Choroid plexus epithelial cell (primary cell): ENCODE measurements at places on chromosomes 13 and 19.

GRCh38 chr19:54653181-54653809 is 9.5 kb upstream of the LILRB4 start:
- DNase-seq = peak; percentile 52

GRCh38 chr13:99269627-99270241 is 11.6 kb upstream of the GPR18 start:
- DNase-seq = peak; percentile 87

- DNase-seq = no peak
Measured at GRCh38 chr19:47021536-47022139, 2.0 kb downstream of the NPAS1 start.

- no peak for DNase-seq
Measured at GRCh38 chr19:435707-436412, 25.0 kb downstream of the SHC2 start.

DNA sequence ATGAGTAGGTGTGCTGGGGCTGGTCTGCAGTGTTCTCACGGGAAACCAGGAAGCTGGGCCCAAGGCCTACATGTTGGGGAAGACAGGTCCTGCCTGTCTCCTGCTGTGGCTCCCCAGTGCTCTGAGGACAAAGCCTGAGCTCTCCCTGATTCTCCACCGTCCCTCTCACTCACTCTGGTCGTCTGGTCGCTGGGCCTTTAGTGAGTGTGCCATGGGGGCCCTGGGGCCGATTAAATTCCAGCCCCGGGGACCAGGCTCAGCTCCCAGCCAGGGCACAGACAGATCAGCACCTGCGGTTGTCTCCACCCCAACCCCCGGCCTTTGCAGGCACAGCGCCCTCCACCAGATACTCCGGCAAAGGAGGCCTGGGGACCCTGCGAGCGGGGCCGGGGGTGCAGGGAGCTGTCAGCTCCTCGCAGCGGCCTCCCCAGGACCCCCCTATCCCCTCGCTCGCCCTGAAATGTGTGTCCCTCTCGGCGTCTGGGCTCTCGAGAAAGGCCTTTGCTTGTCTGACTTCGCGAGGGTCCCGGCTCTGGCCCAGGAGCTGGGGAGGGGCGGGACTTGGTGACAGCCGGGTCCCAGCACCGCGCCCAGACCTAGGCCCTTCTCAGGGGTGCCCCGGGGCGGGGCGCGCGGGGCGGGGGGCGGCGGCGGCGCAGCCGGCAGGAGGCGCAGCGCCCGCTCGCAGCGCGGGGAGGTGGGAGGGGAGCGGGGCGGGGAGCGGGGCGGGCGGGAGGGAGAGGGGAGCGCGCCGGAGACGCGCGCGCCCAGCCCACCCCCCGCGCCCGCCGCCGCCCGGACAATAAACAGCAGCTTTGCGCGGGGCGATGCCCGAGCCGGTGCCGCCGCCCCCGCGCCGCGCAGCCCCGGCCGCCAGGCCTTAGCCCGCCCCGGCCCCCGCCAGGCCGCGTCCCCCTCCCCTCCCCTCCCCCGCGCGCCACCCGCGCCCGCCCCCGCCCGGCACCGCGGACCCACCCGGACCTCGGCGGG is at the start of gene PALM:
PALM (plus strand) TSS at position 782 of the 990 bp plus-strand sequence. CDS start 212 bp downstream, outside the sequence.
- no peak for DNase-seq

- DNase-seq = no peak
Measured at GRCh38 chr19:3516675-3517207, 10.6 kb downstream of the FZR1 start.

DNA sequence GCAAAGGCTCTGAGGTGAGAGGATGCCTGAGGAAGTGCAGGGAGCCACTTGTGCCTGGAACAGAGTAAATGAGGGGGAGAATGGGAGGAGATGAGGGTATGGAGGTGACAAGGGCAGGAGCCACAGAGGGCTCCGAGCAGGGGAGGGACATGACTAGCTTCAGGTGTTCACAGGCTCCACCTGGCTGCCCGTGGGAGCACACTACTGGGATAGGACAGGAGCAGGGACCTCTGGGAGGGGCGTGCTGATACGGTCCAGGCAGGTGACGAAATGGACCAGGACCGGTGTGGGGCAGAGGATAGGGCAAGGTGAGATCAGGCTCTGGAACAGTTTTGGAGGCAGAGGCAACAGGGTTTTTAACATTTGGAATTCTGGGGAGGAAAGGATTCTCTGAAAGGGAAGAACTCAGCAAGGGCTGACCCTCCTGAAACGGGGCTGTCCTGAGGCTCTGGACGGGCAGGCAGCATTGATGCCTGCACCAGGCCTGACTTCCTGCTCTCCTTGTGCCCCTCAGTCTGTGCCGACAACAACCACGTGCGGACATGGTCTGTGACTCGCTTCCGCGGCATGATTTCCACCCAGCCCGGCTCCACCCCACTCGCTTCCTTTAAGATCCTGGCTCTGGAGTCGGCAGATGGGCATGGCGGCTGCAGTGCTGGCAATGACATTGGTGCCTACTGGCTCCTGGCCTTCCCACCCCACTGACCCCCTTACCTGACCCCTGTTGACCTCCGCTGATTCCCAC is 11.6 kb downstream of the SHKBP1 start:
- peak; percentile 42 for DNase-seq

GRCh38 chr13:102678339-102679107 is 16.3 kb downstream of the METTL21C start:
- no peak for DNase-seq

DNA sequence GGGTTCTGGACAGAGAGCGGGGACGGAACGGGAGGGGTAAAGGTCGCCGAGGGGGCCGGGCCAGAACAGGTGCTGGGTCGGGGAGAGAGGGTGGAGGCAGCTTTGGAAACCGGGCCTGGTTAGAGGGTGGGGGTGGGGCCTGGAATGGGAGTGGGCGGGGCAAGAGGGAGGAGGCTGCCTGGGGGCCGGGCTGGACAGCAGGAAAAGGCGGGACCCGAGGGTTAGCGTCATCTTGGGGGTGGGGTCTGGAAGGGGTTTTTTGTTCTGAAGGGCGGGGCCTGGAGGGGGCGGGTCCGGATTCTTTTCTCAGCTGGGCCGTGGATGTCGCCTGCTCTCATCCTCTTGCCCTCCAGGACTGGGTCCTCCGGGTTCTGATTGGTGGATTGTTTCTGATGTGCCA is 4.3 kb upstream of the ZNF813 start:
- DNase-seq = peak; percentile 28

DNA sequence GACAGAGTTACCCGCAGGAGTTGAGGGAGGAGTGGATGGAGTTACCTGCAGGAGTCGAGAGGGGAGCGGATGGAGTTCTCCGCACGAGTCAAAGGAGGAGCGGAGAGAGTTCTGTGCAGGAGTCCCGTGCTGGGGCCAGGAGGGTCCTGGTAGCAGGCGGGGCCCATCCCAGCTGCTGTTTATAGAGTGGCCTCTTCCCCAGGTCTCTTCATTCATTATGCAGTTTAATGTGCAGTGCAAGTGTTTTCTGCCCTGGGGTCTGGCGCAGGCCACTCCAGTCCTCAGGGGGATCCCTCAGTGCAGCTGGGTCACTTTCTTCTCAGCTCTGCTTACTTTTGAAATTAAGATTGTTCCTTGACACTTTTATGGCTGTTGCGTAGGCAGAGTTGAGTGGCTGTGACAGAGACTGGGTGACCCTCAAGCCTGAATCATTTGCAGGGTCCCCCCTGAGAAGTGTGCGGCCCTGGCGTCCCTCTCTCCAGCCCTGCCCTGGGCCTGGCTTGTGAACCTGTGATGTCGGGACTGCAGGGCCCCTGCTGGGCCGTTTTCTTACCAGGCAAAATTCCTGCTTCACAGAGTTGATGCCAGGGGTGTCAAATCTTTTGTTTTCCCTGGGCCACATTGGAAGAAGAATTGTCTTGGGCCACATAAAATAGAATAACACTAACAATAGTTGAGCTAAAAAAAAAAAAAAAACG is 17.9 kb downstream of the TFDP1 start:
- no peak for DNase-seq

GRCh38 chr19:45451131-45451849 is 16.5 kb upstream of the FOSB start:
- peak; percentile 88 for DNase-seq

- peak; percentile 74 for DNase-seq
Measured at GRCh38 chr13:72458701-72459100, 268.7 kb downstream of the MZT1 start.

- no peak for DNase-seq
Measured at GRCh38 chr13:32254916-32255723, 60.0 kb downstream of the ZAR1L start.

- DNase-seq = no peak
Measured at GRCh38 chr13:73304442-73304841, 245.6 kb downstream of the KLF5 start.

- no peak for DNase-seq
Measured at GRCh38 chr13:34139660-34140227, 321.8 kb downstream of the RFC3 start.

DNA sequence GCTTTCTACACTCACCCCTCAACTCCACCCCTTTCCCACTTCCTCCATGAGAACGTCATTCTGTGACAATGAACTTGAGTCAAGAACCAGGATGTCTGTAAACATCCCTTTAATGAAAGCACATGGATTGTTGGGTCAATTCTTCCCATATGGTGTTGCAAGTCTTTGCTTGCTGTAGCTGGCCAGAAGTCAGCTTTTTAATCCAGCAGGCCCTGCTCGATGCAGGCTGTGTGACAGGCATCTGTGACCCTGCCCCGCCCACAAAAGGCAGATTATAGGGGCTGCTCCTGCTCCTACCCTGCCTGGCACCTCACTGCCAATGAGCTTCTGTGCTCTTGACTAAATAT is 78.0 kb downstream of the STARD13 start:
- peak; percentile 94 for DNase-seq

- peak; percentile 98 for DNase-seq
Measured at GRCh38 chr19:46788262-46788967, at the start of gene SLC1A5. SLC1A5 (minus strand) TSS chr19:46788594; CDS start chr19:46787965, 629 bp downstream.

DNA sequence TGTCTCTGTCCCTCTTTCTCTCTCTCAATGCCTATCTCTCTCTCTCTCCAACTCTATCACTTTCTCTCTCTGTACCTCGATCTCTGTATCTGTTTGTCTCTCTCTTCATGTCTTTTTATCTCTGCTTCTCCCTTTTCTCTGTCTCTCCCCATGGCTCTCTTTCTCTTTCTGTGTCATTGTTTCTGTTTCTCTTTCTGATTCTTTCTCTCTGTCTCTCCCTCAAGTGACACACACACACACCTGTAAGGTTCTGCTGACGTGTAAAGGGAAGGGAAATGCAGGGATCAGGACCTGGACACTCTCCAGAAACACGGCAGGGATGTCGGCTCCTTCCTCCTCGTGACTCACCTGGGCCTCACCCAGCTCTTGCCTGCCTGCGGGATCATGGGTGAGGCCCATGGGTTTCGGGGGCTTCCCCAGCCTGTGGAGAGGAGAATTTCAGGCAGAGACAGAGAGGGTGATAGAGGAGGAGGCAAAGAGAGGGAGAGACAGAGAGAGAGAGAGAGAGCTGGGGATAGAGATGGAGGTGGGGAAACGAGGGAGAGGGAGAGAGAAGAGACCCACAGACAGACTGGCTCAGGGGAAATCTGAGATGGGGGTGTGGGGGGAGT is 5.4 kb upstream of the PLAUR start:
- DNase-seq = peak; percentile 53

DNA sequence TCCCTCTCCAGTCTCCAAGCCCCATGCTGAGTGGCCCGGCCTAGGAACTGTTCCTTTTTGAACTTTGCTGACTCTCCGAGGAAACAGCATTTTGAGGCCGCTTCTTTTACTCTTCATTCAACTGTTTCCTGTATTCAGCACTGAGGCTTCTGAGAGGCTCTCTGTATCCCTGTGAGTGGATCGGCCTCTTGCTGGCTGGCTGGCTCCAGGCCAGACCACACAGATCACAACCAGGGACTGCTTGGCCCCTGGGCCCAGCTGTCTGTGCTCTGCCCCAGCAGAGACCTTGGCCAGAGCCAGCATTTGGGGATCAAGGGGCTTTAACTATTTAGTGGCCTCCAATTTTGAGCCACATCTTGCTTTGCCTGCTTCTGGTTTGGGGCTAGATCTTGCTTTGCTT is 75.6 kb upstream of the KL start:
- DNase-seq = peak; percentile 84

DNA sequence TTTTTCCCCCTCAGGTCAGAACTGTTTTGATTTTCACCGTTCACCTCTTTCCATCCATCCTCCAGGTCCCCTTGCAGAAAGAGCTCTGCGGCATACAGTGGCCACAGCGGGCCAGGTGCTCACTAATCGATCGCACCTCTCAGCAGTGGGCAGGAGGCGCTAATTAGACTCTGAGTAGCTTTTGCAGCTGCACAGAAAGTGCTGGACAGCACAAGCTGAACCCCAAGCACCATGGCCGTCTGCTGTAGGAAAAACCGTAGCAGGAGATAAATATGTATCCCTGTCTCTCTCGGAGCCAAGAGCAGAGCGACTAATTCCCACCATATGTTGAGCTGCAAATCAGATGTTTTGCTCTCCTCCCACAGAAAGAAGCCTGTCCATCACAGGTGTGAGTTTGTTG is 54.4 kb downstream of the PEX11G start:
- no peak for DNase-seq

GRCh38 chr19:15913830-15914229 is 16.0 kb upstream of the CYP4F2 start:
- DNase-seq = no peak

- DNase-seq = no peak
Measured at GRCh38 chr13:91245288-91245687, 102.2 kb upstream of the MIR17HG start.

DNA sequence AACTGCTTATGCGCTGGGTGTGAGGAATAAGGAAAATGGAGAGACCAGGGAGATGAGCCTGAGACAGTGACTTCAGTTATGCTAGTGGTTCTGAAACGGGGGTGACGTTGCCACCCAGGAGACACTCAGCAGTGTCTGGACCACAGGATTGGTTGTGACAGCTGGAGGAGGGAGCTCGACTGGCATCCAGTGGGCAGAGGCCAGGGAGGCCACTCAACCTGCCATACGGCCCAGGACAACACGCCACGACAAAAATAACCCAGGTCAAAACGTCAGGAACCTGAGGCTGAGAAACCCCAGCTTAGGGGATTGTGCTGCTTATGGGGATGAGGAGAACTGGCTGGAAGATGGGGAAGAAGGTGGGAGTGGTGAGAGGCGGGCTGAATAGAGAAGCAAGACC is 10.4 kb downstream of the ZSCAN5A start:
- no peak for DNase-seq

DNA sequence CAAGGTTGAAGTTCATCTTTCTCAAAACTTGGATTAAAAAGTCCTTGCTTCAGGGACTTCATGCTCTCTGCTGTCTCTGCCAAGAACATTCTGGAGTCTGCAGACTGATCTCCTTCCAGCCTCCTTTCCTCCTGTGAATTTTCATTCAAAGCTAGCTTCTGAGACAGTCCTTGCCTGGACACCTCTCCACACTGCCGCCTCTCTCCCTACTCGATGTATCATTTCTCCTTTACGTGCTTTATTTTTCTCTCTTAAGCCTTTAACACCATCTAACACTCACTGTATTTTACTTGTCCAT is 238.8 kb downstream of the COL4A1 start:
- DNase-seq = no peak

DNA sequence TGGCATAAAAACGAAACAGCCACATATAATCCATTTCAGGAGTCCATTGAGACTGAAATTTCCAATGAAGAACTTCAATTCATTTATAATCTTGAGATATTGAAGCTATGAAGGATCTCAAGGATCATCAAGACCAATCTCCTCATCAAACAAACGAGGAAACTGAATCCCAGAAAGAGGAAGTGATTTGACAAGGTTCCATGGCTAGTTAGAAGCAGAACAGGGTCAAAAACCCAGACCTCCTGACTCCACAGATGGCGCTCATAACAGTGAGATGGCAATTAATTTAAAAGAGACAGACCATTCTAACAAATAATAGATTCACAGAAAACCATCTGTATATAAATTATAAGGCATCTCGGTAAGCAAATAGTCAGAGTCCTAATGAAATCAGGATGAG is 229.7 kb downstream of the KCTD12 start:
- no peak for DNase-seq

- no peak for DNase-seq
Measured at GRCh38 chr13:108005231-108005630, 210.1 kb downstream of the LIG4 start.

- no peak for DNase-seq
Measured at GRCh38 chr19:49872245-49873128, 4.7 kb downstream of the AKT1S1 start.
